ENCODE measurements at places on chromosomes 1 and 21.

GRCh38 chr1:216599851-216600250 lies 123.4 kb downstream of the ESRRG start:
- DNase-seq: peak; percentile 36

GRCh38 chr1:51941528-51941927 lies 49.0 kb downstream of the RAB3B start:
- DNase-seq: no peak

DNA sequence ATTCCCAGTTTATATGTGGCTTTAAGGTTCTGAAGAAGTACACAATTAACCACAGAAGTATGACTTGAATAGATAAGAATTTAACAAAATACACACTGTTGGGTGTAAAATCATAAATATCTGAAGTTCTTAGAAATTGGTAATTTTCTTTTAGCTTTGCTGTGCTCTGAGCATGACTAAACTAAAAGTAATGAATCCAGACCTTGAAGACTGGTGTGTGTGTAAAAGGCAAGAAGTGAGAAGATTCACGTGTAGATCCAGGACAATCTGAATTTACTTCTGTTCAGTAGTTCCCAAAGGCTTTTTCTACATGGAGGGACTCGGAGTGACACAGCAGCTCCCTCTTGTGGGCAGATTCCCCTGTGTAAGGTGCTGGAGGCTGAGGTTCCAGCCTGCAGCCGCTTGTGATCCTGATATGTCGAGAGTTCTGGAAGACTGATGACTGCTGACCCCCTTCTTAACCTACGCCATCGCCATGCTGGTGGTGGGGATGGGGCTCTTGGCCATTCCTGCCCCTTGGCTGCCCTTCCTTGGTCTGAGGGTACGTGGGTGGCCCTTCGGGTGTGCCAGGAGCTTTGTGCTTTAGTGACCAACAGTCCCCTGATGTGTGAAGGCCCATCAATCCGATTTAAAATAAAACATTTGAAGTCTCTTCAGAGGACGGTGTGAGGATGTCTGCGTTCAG lies 62.7 kb downstream of the ADARB1 start:
- peak; percentile 43 for DNase-seq

DNA sequence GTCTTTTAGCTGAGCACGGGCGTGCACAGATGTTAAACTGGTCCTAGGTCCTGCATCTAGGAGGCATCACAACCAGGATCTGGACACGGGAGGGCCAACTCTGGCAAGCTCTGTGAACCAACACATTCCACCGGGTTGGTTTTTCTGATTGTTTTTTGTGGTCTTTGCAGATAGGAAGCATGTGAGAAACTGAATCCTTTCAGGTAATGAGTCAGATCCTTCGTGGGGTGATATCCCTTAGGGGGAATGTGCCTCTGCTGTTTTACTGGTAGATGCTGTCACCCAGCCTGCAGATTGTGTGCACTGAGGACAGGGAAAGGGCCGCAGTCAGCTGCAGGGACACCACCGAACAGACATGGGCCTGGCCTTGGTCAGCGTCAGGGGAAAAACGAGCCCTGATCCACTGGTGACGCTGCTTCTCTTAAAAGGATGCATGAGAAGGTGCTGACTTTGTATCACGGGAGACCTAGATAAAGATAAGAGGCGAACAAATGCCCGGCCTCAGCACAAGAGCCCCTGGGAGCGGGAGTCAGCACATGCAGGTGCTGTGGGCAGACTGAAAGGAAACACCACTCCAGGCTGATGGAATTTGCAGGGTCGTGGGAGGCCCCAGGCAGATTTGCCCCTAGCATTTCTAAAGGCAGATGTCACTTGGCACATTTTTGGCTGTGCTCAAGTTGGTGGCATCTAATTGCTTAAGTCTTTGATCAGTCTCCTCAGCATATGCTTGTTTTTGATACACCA lies 51.1 kb downstream of the DOP1B start:
- no peak for DNase-seq

DNA sequence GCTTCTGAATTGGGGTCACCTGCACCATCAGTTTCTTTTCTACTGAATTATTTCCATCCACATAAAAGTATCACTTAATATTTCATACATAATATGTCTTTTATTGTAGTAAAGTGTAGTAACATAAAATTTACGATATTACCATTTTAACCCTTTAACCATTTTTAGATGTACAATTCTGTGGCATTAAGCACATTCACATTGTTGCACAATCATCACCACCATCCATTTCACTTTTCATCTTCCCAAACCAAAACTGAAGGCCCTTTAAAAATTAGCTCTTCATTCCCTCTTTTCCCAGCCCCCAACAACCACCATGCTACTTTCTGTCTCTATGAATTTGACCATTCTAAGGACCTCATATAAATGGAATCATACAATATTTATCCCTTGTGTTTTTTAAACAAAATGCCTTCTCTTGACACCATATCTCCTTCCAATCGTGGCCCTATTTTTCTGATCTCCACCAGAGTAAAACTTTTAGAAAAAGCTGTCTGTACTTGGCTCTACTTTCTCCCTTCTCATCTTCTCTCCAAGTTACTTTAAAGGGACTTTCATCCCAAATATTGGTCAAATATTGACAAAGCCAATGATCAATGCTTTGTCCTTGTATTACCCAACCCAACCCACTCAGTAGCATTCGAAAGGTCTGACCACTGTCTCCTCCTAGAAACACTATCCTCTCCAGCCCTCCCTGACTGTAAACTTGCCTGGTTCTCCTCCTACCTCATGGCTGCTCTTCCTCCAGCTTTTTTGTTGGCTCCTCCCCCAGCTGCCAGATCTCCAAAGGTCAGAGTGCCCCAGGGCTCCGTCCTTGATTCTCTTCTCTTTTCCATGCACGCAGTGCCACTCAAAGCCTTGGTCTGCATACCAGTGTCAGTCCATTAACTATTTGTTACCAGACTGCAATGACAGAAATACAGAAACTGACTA lies 44.7 kb downstream of the SLC30A10 start:
- no peak for DNase-seq

GRCh38 chr1:217620814-217621213 lies 10.1 kb downstream of the GPATCH2 start:
- DNase-seq: no peak

- no peak for DNase-seq
Measured at GRCh38 chr1:36523850-36524249, 41.1 kb upstream of the CSF3R start.

- DNase-seq: no peak
Measured at GRCh38 chr1:221093903-221094791, 214.9 kb downstream of the HLX start.

DNA sequence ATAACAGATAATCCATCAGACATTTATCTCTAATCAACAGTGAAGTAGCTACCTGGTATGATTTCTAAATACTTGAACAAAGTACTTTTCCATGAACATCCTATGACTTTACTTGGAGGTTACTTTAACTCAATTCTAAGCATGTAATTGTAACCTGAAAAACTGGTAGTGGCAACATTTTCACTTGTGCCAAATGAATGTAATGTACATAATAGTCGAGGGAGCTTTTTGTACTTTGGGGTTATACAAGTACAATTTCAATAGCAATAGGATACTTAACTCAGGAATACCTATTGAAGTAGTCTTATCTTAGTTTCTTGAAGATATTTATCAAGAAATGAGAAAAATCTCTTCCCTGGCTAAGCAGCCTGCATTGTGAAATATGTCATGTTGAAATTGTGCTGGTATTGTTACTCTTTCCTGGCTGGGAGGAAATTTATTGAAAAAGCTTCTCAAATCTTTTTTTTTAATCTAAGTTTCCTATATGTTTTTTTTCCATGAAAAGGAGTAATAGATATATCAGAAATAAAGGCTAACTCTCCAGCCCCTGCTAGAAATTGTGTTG lies 33.7 kb upstream of the CACYBP start:
- DNase-seq: no peak

DNA sequence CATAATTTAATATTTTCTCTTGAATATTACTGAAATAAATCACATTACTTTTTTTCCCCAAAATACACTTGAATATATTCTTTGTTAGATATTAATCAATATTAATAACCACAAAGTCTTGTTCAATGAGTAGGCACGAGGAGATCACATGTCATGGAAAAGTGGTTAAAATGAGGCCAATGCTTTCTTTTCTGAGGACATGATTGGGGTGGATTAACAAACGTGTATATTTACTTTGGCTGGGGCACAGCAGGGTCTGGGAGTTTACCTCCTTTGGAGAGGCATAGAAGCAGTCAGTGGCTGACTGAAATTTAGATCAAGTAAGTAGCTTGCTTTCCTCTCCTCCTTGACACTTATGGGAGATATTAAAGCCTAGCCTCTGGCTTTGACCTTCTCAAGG lies 664.3 kb upstream of the B3GALT2 start:
- no peak for DNase-seq

GRCh38 chr1:42801832-42802473 lies 15.0 kb upstream of the ERMAP start:
- DNase-seq: no peak

- DNase-seq: no peak
Measured at GRCh38 chr1:13965770-13966398, 265.9 kb downstream of the PRDM2 start.

DNA sequence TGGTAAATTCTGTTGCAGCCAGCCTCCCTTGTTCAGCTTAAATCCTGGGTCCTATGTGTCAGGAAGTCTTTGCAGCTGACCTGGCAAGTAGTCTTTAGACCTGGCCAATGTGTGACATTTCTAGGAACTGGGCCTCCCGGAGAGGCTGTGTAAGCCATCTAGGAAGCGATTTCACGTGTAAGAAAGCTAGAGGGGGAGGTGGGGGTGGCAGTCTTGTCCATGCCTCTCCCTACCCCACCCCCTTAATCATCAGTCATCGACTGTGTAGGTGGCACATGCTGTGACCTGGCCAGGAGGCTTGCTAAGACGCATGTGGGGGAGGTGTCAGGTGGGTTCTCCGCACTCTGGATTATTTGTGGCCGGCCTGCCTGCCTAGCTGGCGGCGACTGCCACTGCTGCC lies 8.4 kb downstream of the C1orf226 start:
- no peak for DNase-seq

GRCh38 chr1:159986531-159986930 lies 32.5 kb upstream of the SLAMF9 start:
- DNase-seq: no peak

GRCh38 chr1:62962901-62963776 lies 179.2 kb downstream of the ATG4C start:
- DNase-seq: no peak

- no peak for DNase-seq
Measured at GRCh38 chr1:198943484-198944187, 304.8 kb downstream of the PTPRC start.

GRCh38 chr1:111444031-111444430 lies 5.0 kb downstream of the WDR77 start:
- no peak for DNase-seq

GRCh38 chr1:240709676-240710075 lies 97.7 kb upstream of the GREM2 start:
- no peak for DNase-seq

GRCh38 chr1:224846119-224846907 lies 83.2 kb upstream of the DNAH14 start:
- DNase-seq: no peak

DNA sequence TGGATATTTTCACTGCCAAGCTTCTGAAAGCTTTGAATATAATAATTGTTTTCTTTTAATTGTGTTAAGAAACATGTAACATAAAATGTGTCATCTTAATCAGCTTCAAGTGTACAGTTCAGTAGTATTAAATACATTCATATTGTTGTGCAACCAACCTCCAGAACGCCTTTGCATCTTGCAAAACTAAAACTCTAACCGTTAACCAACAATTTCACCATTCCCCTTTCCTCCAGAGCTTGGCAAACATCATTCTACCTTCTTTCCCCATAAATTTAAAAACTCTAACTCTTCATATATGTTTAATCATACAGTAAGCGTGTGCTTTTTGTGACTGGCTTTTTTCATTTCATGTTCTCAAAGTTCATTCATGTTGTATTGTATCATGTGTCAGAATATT lies 2.1 kb downstream of the MNDA start:
- DNase-seq: no peak

- no peak for DNase-seq
Measured at GRCh38 chr1:78178816-78179215, 133.1 kb downstream of the GIPC2 start.

DNA sequence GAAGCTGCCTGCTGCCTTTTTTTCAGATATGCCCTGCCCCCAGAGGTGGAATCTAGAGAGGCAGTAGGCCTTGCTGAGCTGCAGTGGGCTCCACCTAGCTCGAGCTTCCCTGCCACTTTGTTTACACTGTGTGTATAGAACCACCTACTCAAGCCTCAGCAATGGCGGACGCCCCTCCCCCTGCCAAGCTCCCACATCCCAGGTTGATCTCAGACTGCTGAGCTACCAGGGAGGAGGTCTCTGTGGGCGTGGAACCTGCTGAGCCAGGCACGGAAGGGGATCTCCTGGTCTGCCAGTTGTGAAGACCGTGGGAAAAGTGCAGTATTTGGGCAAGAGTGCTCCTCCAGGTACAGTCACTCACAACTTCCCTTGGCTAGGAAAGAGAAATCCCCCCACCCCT lies 65.1 kb downstream of the MSH4 start:
- DNase-seq: no peak

GRCh38 chr1:98468111-98468717 lies 193.3 kb upstream of the SNX7 start:
- peak; percentile 4 for DNase-seq

- DNase-seq: no peak
Measured at GRCh38 chr1:204889681-204890383, 19.2 kb downstream of the NFASC start.

GRCh38 chr21:43917515-43918384 lies 52.7 kb downstream of the AGPAT3 start:
- no peak for DNase-seq

DNA sequence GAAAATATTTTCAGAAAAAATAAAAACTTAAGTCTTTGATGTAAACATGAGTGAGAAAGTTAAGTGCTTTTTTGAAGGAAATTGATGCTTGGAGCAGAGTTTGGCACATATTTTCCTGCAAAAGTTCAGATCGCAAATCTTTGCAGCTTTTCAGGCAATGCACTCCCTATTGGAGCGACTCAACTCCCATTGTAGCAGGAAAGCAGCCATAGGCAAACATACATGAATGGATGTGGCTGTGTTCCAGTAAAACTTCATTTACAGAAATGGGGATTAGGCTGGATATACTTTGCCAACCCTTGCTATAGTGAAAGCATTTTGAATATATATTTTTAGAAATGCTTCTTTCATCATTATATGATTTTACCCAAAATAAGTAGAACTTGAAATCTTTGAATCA lies 8.1 kb downstream of the AGL start:
- no peak for DNase-seq

DNA sequence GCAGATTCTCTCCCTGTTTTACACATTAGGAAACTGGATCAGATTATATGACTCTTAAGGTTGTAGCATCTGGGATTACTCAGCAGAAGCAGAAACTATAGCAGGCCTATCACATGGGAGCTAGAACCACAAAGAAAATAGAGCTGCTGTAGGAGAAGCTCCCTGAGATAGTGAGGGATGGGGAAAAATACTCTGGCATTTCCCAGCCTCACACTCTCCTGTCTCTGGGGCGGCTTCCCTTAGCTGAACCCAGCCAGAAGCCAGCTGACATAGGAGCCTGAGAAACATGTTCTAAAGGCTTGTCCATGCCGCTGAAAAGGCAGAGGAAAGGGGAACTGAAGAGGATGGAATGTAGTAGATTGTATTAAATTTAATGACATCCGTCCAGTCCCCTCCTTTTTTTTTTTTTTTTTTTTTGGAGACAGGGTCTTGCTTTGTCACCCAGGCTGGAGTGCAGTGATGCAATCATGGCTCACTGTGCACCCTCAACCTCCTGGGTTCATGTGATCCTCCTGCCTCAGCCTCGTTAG lies 76.8 kb upstream of the DNAJC6 start:
- no peak for DNase-seq

- DNase-seq: no peak
Measured at GRCh38 chr1:3139871-3140361, 70.9 kb downstream of the PRDM16 start.

GRCh38 chr1:242043165-242043564 lies 44.3 kb upstream of the MAP1LC3C start:
- DNase-seq: no peak
